ENCODE measurements at places on chromosomes 2 and 18.

GRCh38 chr2:25955036-25955435, 27.3 kb downstream of the KIF3C start:
- no peak for DNase-seq

DNA sequence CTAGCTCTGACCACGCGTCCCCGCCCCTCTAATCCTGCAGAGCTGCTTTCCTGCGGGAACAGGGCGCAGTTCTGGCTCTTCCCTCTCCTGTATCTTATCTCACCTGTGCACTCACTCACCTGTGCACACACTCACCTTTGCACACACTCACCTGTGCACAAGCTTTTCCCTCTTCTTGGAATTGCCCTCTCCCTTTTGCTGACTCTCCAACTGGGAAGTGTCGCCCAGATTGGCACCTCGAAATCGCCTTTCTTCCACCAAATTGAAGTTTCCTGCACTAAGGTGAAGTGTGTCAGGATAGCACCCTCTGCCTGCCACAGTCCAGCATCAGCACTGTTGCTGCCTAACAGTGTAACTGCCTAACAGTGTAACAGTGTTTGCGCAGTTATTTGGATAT, 566 bp upstream of the CMPK2 start:
- DNase-seq, result no peak

- DNase-seq, result no peak
Observed at GRCh38 chr2:38653380-38653714, 12.6 kb upstream of the GALM start.

- DNase-seq, result no peak
Observed at GRCh38 chr2:163794635-163795034, 58.8 kb upstream of the FIGN start.

- no peak for DNase-seq
Observed at GRCh38 chr18:41939326-41939725, 15.7 kb upstream of the PIK3C3 start.

DNA sequence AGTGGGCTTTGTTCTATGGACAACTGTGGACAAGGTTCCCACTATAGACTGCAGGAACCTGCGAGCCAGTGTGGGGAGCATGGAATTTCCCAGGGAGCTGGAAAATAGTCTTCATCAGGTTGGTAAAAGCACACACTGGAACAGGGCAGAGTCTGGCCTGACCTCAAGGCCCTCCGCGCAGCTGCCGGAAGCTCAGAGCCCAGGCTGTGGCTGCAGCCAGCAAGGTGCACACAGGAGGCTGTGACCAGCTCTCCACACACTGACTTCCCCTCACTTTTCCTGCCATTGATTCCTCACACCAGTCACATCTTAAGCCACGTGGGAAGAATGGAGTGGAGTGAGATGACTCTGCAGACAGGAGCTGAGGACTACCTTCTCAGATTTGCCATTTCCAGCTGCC, 19.1 kb downstream of the MAL start:
- DNase-seq, result no peak

- DNase-seq, result no peak
Observed at GRCh38 chr2:239599299-239599698, 198.5 kb upstream of the HDAC4 start.

DNA sequence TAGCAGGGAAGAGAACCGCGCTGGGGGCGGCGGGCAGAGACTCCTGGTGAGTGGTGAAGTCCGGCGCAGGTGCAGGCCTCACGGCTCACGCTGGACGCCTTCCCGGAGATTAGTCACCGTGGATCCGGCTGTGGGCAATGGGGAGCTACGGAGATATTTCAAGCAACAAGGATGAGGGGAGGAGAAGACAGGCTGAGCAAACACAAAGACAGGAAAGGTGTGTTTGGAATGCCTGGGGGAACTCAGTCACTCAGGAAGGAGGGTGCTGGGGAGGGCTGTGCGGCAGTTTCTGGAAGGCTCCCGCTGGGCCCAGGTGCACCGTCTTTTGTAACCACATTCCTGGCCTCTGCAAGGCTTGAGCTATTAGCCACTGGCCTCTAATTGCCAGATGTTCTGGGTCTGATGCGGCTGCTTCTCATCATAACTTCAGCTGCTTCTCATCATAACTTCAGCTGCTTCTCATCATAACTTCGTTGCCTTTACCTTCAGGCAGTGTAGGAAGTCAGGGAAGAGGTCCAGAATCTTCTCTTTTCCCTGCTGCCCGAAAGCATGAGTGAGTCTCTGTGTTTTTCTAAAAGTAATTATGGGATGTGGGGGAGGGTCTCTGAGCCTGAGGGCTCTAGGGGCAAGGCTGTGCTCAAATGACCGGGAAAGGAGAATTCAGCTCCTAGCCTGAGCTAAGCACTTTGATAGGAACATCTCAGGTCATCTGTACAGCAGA, 118.9 kb downstream of the PXDN start:
- DNase-seq, result peak; percentile 60

DNA sequence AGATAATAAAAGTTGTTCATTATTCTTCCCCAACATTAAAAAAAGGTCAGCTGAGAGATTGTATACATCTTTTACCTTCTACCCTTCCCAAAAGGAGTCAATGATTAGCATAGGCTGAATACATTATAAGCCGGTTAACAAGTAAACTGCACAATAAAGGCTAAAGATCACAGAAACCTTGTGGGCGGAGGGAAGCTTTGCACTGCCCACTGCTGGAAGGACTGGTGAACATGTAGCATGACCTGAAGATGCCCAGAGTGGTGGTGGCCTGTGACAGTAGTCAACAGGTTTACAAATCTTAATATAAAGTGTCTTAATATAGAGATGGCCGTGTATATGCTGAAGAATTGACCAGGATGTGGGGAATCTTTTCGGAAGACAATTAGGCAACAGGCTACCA, 35.6 kb downstream of the ARL5A start:
- DNase-seq, result no peak

DNA sequence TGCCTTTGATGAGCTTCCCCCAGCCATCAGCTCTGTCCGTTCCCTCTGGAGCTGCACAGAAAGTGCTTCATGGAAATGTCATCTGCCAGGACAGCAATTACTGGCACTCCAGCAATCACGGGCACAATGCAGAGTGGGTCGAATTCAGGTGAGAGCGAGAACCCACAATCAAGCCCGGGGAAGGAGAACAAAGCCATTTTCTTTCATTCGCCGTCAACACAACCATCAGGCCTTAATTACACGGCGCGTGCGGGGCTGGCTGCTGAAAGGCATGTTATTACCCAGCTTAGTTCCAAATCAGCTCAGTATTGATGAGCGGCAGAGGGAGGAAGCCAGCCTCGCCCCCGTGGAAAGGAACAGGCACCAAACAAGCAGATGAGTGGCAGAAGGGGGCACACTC, 143.9 kb downstream of the MYT1L start:
- DNase-seq, result no peak

- DNase-seq, result no peak
Observed at GRCh38 chr2:47690132-47690531, 92.8 kb upstream of the MSH6 start.

DNA sequence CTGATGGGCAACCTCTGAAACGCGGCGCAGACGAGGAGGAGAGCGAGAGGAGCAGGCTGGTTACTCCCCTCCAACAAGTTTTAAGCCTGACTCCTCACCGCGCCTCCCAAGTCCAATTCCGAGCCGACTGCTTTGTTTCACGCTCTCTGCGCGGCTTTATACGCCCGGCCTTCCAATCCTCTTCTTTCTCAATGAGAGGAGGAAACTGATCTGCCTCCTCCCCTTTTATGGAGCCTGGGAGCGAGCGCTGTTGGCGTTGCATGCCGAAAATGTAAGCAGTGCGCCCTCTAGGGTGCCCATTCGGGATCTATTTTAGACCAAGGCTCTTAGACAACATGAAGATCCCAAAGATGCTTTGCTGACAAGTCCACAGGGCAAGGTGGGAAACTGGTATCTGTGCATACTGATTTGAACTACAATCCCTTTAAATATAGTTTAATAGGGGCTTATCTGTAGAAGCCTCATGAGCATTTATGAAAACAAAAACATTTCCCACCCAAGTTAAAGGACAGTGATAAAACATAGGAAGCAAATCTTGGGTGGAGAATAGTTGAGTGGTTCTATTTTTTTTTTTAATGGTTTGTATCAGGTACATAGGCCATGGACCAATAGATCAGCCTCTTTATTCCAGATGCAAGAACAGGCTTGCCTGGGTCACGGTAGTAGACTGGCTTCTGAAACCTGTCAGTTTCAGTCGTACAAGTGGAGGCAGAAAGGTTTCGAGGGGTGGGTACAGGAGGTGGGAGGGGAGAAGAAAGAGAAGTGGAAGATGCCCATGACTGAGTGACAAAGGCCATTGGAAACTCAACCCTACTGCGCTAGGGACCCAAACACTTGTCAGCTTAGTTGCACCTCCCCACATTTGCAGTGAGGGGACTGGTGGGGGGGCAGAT, at the start of gene RND3:
TSS of gene RND3 (minus strand) at position 131 of the 893 bp plus-strand sequence. CDS start 250 bp downstream, outside the sequence.
- DNase-seq, result peak; percentile 96

GRCh38 chr2:64998658-64999061, 9.5 kb downstream of the SLC1A4 start:
- DNase-seq, result peak; percentile 46

GRCh38 chr2:144412709-144413108, 107.2 kb downstream of the ZEB2 start:
- no peak for DNase-seq

GRCh38 chr2:24009367-24009679, 562 bp upstream of the MFSD2B start:
- DNase-seq, result no peak

DNA sequence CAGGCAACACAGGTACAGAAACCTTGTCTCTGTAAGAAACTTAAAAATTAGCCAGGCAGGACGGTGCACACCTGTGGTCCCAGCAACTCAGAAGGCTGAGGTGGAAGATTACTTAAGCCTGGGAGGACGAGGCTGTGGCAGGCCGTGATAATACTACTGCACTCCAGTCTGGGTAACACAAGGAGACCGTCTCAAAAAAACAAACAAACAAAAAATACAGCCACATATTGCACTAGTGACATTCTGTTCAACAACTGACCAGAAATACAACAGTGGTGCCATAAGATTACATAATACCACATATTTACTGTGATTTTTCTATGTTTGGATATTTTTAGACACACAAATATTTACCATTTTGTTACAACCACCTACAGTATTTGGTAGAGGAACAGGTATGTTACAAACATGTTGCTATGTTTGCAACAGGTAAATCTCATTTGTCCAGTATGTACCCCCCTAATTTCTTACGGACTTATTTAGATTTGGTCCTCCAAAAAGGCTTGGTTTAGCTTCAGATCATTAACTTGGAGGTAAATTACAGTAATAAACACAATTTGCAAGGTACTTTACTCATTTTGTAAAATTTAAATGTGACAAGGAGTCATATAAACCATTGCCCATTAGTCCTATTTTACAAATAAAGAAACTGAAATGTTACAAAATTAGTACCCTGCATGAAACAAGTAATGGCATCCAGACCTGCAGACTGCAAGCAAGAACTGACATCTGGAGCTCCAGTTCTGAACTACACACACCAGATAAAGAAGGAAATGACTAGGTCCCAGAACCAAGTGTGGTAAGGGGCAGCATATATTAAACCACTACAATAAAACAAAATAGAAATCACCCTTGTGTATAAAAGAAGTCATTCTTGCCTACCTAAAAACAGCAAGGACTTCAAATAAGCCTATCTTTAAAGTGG, 36.8 kb downstream of the TRIP12 start:
- no peak for DNase-seq

DNA sequence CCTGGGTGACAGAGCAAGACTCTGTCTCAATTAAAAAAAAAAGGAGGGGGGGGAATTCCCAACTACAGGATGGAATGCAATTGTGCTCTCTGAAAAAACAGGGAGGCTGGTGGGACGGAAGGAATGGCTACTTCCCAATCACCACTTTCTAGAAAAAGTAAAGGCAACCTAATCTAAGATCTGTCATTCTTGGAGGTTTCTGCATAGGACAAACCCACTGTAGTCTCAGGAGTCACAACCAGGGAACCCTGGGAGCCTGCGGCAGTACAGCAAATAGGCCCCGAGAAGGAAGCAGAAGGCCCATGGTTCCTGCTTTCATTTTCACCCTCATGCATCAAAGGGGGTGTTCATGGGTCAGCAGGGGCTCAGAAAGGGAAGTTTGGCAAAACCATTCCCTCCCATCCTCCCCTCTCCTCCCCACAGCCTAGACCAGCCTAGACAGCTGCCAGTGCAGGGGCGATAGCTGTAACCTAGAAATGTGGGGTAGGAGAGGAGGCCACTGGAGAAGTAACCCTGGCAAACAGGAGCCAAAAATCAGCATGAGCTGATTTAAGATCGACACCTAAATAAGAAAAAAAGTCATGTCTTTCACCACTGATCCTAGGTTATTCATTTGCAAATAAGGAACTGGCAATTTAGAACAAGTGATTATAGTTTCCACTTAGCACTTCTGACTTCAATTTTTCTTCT, 48.0 kb downstream of the TRABD2A start:
- no peak for DNase-seq

- DNase-seq, result peak; percentile 31
Observed at GRCh38 chr2:7539760-7540159, 622.5 kb downstream of the RNF144A start.

GRCh38 chr2:109162999-109163398, 34.0 kb downstream of the SH3RF3 start:
- no peak for DNase-seq

GRCh38 chr2:144382849-144383248, 137.1 kb downstream of the ZEB2 start:
- no peak for DNase-seq

DNA sequence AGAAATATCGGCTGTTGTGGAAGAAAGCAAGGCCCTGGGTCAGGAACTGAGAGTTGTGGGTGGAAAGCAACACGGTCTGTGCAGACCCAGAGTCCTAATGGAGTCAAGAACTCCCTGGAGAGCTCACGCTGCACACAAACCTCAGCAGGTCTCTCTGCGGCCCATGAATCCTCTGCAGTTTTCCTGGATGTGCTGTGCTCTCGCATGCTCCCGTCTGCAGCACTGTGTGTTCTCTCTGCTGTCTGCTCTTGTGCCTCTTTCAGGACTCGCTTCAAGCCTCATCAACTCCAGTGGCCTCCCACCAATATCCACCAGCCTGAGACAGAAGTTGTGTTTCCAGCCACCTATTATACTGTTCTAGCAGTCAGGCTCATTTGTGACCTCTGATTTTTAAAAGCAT, 24.3 kb downstream of the RNU4ATAC start:
- DNase-seq, result no peak

GRCh38 chr2:215946586-215946985, 66.8 kb downstream of the MREG start:
- DNase-seq, result no peak

GRCh38 chr18:78126536-78126935, 853.1 kb upstream of the SALL3 start:
- DNase-seq, result no peak

GRCh38 chr2:225017713-225018112, 24.6 kb downstream of the DOCK10 start:
- no peak for DNase-seq

DNA sequence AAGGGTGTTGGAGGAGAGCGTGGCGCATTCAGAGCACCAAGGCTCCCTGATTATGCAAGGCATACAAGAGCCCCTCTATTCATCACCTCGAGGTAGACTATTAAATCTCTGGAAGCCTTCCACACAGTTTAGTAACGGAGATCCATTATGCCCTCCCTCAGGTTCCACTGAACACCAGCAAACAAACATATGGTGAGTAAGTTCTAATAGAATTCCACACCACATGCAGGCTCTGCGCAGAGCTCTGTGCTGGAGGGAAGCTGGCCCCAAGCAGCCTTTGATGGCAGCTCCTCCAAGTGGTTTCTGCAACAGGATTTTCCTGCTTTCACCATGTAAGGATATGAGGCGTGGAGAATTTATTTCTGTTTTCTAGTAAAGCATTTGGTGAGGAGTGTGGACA, 238.6 kb downstream of the C1D start:
- peak; percentile 45 for DNase-seq

Measured in skeletal muscle cell (primary cell).